ENCODE measurements at places on chromosomes 6 and 20.

DNA sequence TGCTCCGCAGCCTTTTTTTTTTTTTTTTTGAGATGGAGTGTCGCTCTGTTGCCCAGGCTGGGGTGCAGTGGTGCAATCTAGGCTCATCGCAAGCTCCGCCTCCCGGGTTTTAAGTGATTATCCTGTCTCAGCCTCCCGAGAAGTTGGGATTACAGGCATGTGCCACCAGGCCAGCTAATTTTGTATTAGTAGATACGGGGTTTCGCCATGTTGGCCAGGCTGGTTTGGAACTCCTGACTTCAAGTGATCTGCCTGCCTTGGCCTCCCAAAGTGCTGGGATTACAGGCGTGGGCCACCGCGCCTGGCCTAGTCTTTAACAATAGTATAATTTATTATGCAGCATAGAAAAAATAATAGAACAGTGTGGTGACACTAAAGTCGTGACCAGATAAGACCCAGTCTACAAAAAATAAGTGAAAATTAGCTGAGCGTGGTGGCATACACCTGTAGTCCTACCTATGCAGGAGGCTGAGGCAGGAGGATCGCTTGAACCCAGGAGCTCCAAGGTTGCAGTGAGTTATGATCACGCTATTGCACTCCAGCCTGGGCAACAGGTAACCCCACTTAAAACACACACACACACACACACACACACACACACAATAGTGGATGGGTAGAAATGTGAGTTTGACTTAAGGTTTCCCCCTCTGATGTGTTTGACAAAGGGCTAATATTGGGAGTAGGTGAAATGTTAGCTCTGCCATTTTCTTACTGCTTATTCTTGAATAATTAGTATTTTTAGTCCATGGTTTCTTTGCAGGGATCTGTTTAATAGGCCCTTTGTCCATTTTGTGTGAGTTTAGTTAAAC is 6.5 kb downstream of the PIM1 start:
- no peak for DNase-seq

DNA sequence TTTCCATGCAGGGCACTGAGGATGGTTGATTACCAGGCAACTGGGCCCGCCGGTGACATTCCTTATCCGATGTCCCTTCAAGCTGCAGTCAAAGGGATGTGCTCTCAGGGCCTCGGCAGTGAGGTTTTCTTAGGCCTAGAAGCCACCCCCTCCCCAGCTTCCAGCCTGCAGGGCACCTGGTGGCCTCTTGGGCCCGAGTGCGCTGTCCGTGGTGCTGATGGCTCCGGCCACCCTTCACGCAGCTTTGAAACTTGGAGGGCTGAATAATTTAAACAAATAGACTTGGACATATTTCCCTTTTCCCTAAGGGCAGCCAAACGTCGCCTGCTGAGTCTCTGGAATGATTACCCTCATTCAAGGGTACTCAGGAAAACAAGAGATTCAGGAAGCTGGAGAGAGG is 8.9 kb upstream of the MLN start:
- DNase-seq = no peak

- DNase-seq = no peak
Measured at GRCh38 chr6:383856-384255, 7.7 kb upstream of the IRF4 start.

GRCh38 chr6:159874435-159874834 is 16.4 kb upstream of the MAS1 start:
- no peak for DNase-seq

DNA sequence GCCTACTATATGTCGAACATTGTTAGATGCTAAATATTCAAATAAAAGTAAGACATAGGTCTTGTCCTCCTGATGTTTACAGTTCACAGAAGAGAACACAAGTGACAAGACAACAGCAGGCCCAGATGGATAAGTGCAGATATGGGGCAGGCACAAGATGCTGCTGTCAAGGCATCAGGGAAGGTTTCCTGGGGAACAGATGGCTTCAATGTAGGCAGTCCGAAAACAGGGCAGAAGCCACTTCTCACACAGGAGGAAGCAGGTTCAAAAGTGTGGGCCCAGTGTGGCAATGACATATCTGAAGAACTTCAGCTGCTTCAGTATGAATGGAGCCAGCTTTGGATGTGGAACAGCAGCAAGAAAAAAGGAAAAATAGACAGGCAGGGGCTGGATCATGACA is 32.5 kb downstream of the HLA-DPB1 start:
- DNase-seq = no peak

- no peak for DNase-seq
Measured at GRCh38 chr6:155066361-155066760, 71.2 kb downstream of the TIAM2 start.

- no peak for DNase-seq
Measured at GRCh38 chr20:34863421-34863965, 9.2 kb downstream of the GGT7 start.

GRCh38 chr20:23020230-23021018 is 14.7 kb upstream of the SSTR4 start:
- DNase-seq = no peak

DNA sequence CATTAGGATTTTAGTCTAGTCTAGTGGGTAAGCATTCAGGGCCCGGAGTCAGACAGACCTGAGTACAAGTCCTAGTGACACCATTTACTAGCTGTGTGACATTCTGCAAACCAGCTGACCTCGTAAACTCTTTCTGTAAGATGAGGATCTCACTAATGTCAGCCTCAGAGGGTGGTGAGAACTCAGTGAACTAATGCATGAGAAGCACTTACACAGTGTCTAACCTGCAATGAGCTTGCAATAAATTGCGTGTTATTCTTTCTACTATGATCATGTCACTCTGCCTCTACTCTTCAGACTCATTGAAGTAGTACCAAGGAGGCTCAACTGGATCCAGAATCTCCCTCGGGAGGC is 41.1 kb upstream of the ZNF831 start:
- no peak for DNase-seq

DNA sequence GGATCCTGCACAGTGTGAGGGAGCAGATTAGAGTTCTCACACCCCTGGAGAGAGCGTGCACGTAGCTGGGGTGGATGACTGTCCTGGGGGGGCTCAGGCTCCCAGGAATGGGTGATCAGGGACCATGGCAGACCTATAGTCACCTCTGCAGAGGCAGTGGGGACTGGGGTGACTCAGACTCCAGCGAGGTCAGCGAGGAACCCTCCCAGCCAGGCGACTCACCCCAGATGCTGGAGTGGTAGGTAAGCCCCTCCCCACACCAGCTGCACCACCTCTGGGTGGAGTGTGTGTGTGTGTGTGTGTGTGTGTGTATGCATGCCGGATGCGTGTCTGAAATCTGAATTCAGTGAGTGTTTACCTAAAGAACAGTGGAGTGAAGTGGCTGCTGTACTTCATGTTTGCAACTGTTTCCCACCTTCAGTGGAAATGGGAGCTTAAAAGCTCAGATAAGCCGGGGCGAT is 17.4 kb upstream of the GTSF1L start:
- no peak for DNase-seq

GRCh38 chr6:168181316-168181715 is 102.3 kb upstream of the FRMD1 start:
- DNase-seq = no peak

- DNase-seq = no peak
Measured at GRCh38 chr6:39416728-39417127, 94.2 kb upstream of the KCNK16 start.

- DNase-seq = no peak
Measured at GRCh38 chr6:65123521-65123920, 583.5 kb downstream of the EYS start.

DNA sequence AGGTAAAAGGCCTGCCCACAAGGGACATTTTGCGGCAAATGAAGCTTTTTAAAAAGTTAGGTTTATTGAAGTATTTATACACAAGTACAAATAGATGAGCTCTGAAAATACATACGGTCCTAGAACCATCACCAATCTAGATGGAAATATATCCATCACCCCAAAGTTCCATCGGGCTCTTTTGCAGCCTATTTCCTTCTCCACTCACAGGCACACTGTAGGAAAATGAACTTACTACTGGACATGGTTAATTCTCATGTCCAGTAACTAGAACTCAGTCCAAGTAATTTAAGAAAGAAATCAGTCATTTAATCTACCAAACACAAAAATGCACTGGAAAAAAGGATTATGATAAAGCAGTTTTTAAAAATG is 6.2 kb downstream of the PCNA start:
- DNase-seq = no peak

DNA sequence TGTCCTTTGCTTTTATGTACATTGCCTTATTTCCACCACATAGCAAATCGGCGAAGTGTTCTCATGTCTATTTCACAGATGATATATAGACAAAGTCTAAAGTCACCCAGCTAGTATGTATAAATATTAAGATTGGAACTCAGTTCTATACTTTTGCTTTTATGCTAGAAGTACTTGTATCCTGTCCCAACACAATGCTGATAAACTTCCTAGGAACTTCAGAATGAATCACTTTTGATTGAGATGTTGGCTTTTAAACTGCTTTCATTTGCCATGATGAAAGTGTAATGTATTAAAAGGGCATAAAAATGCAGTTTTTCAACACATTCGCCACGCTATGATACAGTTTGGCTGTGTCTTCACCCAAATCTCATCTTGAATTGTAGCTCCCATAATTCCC is 50.8 kb downstream of the GCLC start:
- DNase-seq = no peak

DNA sequence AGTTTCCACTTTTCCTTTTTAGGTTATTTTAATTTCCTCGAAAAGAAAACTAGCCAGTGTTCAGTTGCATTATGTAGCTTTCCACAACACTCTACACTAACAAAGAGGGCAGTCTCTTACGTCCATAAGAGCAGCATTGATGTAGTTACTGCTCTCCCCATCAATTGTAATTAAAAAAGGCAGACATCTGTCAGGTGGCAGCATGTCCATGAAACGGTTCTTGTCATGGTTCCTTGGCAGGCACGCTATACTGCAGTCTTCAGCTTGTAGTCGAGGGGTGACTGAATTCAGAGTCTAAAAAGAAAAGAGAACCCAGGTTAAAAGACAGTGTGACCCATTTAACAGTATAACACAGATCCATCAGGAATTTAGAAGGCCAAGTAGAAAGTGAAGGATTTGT is 80.1 kb upstream of the THEMIS start:
- DNase-seq = no peak

- DNase-seq = no peak
Measured at GRCh38 chr6:79666634-79667033, 35.5 kb downstream of the SH3BGRL2 start.

DNA sequence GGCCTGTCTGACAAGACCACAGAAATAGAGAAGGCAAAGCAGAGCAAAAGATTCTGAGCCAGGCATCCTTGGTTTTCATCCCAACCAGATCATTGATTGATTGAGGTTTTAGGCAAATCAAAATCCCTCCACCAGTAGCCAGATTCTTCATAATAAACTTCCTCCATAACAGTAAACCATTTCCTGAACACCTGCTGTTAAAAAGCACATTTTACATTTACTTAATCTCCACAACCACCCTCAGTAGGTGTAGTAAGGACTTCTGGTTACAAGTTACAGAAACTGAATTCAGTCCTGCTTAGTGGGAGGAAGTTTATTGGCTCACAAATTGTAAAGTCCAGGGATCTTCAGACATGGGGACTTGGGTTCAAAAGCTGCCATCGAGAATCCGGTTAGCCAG is 28.3 kb downstream of the EIF2S2 start:
- no peak for DNase-seq

GRCh38 chr6:20069021-20069522 is 143.2 kb downstream of the MBOAT1 start:
- DNase-seq = no peak

- no peak for DNase-seq
Measured at GRCh38 chr6:2229742-2230141, 15.7 kb downstream of the GMDS start.

DNA sequence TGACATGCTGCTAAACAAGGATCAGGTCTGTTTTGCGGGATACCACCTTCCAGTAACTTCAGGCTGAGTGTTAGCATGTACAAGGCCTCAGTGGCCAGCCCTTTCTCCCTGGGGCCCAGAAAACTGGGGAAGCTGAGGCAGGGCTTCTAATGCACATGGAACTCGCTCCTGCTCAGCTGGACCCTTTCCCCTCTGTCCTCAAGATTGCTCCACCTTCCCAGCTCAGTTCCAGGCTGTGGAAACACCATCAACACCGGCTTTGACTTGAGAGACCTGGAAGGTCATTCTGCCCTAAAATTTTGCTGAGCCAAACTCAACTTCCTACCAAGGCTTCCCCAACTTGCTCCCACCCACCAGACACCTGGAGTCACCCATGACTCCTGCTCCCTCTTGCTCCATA is 4.2 kb upstream of the BLCAP start:
- DNase-seq = no peak

- no peak for DNase-seq
Measured at GRCh38 chr6:45654673-45655072, 276.9 kb upstream of the SUPT3H start.

DNA sequence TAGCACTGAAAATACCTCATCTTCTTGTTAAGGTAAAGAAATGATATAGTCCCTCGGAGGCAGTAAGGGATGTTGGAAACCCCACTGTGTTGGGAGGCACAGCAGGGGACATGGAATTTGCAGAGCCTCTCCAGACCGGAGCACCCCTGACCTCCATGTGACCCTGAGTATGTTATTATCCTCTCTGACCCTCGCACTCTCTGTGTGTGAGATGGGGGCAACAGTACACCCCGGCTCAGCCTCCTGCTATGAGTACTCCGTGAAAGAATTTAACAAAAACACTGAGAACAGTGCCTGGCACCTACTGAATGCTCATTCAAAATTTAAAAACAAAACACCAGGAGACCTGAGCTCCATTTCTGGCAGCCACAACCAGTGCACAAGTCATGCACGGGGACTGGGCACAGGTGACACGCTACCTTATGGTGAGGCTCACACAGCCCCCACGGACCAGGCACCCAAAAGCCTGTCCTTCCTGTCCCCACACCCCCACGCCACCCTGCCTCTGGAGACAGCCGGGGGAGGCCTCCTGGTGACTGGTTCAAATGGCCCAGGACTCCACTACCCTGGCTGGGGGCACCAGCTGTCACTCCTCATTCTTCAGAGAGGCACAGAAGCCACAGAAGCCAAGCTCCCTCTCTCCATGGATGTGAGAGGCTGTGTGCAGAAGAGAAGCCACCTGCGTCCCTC is 6.1 kb downstream of the NINL start:
- no peak for DNase-seq

GRCh38 chr6:3919130-3919628 is 70.0 kb downstream of the FAM50B start:
- DNase-seq = no peak

GRCh38 chr6:43972913-43973300 is 154.3 kb downstream of the MRPL14 start:
- DNase-seq = no peak
